Fibroblast of skin of back (primary cell): ENCODE measurements at places on chromosomes 3 and 15.
A peak's percentile ranks its signal among the peaks of the same experiment; 100 is the strongest.

GRCh38 chr15:59169251-59169708 is 37.4 kb upstream of the LDHAL6B start:
- DNase-seq: peak; percentile 75

DNA sequence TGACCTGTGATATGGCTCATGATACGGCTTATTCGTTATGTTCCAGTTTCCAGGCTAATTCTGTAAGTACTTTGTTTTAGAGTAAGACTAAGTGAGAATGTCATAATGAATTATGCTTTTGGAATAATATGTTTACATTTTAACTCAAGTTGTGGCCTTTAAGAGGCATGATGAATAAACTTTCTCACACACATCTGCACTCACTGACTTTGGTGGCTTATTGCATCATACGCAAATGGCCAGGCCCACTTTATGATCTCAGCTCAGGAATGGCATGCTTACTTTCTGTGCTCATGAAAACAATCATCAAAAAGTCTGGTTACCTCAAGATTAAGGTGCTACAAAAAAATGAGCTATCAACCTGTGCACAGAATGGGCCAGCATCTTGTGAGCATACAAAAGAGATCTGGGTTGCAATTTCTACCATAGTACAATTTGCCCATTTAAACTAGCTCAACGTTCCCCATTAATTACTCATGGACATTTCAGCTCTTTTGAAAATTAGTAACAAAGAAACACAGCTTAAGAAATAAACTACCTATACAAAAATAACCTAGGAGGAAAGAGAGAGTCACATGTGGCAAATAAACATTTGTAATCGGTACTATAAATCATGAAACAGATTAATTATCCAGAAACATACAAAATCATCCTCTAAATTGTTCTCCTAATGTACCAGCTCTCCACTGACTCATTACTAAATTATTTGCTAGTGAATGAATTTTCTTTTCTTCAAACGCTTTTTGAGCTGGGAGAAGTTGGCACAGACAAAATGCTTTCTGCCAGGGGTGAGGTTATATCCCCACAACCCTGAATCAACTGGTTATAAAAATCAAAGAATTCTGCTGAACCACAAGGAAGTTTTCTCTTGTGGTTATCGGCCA is 439.0 kb upstream of the ADAMTS9 start:
- DNase-seq: peak; percentile 37

GRCh38 chr15:45200799-45201556 is 13.2 kb upstream of the SHF start:
- peak; percentile 82 for DNase-seq

DNA sequence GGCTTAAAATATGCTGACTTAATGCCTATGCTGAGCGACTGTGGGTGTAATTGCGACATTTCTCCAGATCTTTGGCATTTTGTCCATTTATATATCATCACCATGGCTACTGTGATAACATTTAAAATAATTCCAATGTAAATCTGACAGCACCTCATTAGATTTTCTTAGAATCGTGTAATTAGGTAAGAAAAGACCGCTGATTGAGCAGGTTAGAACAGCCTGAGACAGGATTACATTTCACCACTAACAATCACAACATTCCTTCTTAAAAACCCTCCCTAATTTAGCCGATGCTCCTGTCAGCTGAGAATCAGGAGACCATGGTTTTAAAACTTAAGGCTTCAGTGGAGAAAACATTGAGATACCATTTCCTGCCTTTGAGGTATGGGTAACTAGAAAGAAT is 455.3 kb upstream of the PDZRN3 start:
- DNase-seq: no peak

GRCh38 chr3:50205413-50206276 is 574 bp downstream of the SLC38A3 start:
- DNase-seq: no peak

DNA sequence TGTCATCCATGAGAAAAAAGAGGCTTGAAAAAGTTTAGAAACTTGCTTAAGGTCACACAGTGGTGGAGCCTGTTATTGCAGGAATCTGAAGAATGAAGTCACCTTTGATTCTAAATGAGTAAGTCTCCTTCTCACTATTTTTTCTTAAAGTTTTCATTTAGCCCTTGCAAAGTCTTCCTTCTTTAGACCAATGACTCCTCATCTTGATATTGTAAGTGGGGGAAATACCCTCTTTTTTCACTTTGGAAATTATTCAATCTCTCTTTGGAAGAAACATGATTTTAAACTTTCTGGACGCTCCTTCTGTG is 787 bp upstream of the SLMAP start:
- peak; percentile 33 for DNase-seq

DNA sequence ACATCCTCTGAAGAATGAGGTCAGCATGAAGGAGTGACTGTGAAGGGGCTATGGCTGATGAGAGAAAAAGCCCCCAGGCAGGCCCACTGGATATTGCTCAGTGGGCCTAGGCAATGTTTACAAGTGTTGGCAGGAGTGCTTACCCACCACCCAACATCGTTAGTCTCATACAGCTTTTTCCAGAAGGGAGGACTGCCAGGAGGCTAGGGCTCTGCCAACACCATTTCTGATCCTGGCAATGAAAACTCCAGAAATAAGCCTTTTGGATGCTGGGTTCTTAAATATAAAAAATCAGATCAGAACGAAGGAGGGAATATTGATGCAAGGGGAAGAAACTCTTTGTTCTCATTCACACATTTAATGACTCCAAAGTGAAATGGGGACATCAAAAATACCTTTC is 189.1 kb downstream of the DCLK3 start:
- no peak for DNase-seq

GRCh38 chr3:16124636-16125035 is 49.8 kb upstream of the GALNT15 start:
- peak; percentile 95 for DNase-seq

DNA sequence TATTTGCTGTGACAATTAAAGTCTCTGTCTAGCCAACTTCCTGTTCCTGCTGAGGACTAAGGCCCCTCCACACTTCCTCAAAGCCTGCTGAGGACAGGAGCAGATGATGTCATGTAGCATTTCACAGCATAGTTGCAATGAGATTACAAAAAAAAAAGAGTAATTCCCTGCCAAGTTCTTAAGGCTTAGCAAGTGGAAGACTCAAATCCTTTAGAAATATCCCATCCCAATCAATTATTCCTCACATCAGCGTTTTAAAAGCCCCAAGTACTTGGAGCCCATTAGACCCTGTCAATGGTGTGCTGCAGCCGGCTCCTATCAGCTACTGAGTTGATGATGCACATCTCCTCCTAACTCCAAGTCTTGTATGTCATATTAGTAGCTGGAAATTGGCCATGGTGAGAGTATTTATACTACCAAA is 51.7 kb downstream of the TRANK1 start:
- peak; percentile 93 for DNase-seq
